ENCODE measurements at places on chromosomes 11 and 22. TPM values are rescaled to one million over a fixed set of nuclear protein-coding genes. Genes with fewer than 3 reads are reported as not detected.

Gene ISX
- polyA plus RNA-seq = 0.29 TPM

Gene MOGAT2
- 0.67 TPM for polyA plus RNA-seq

Gene OR2AT4
- polyA plus RNA-seq = 0.05 TPM

Gene CCDC89
- 4.1 TPM for polyA plus RNA-seq

Gene IGSF9B
- polyA plus RNA-seq = 8.2 TPM

Gene APOBEC3G
- 8.8 TPM for polyA plus RNA-seq

Gene CSF2RB
- 3.2 TPM for polyA plus RNA-seq

Gene SRSF8
- 60.8 TPM for polyA plus RNA-seq

Gene CYB5R2
- polyA plus RNA-seq = 28.8 TPM

Gene ANKK1
- polyA plus RNA-seq = 0.20 TPM

Gene FAM227A
- 11.6 TPM for polyA plus RNA-seq
